ENCODE measurements at places on chromosomes 1 and 21.

- DNase-seq, result no peak
Observed at GRCh38 chr1:16212251-16212961, at the start of gene ARHGEF19. Gene ARHGEF19 (minus strand): TSS chr1:16212652. CDS start chr1:16209054, 3,598 bp downstream.

DNA sequence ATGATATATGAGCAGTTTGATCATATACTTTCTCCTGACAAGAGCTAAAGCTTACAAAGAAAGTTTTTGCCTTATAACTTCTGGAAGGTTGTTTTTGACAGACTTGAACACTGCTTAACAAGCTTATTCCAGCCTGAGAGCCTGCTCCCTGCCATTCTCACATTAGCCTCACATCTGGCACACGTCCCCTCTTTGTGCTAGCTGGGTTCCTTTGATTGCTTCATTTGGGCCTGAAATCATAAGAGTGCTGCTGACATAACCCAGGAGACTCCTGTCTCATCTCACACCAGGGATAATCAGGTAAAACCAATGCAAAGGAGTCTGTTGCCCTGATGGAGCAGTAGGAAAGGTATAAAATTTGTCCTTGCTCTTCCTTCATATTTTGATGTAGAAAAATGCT, 1411.7 kb upstream of the B3GALT2 start:
- DNase-seq, result no peak

- no peak for DNase-seq
Observed at GRCh38 chr1:38284953-38285352, 238.4 kb upstream of the POU3F1 start.

DNA sequence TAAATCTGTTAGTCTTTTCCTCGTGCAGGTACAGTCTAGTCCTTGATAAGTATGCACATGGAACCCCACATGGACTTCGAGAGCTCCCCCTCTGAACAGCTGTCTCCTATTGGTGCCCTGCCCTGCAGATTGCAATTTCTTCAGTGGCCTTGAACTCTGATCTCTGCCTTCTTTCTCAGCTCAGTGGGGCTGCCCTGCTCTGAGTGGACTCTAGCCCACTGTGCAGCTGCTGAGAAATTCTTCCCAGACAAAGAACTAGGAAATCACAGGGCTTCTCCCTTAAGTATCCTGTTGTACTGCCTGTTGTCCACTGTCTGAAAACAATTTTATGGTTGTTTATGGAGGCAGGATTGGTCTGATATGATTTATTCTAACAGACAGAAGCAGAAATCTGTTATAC, 38.2 kb downstream of the ADAM30 start:
- DNase-seq, result no peak

DNA sequence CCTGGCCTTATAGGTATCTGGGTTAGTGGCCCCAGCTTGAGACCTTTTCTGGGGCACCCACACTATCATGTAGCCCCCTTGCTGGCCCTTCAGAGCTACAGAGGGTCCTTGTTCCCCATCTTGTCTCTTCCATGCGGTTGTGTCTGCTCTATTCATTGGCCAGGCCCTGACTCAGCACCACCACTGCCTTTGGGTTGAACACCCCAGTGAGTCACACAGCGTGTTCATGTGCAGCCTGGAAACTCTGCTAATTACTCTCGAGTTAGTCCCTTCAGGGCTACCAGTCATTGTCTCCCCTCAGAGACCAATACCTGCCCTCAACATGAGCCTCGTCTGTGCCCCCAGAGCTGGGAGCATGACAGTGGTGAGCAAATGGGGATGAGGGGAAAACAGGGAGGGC, 28.2 kb upstream of the IKBKE start:
- no peak for DNase-seq

- DNase-seq, result no peak
Observed at GRCh38 chr1:99180915-99181314, 83.4 kb upstream of the PLPPR4 start.

- no peak for DNase-seq
Observed at GRCh38 chr1:182185842-182186756, 124.6 kb upstream of the ZNF648 start.

DNA sequence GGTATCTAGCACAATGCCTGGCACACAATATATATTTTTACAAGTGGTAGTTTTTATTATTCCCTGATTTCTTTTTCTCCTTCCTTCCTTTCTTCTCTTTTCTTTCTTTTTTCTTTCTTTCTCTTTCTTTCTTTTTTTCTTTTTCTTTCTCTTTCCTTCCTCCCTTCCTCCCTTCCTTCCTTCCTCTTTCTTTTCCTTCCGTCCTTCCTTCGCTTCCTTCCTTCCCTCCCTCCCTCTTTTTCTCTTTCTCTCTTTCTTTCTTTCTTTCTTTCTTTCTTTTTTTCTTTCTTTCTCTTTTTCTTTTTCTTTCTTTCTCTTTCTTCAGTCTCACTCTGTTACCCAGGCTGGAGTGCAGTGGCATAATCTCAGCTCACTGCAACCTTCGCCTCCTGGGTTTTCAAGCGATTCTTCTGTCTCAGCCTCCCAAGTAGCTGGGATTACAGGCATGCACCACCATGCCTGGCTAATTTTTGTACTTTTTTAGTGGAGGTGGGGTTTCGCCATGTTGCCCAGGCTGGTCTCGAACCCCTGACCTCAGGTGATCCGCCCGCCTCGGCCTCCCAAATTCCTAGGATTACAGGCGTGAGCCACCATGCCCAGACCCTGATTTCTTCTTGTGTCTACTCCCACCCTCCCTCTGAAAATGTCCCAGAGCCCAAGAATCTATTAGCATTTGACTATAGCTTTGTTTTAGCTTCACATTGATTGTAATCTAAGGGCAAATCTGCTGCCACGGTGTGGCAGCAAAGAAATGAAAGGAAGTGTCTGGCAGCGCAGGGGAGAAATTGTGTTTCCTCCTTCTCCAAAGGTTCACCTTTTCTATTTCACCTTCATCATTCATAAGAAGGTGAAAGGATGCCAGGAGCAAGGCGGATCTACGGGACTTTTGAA, 19.9 kb upstream of the ABCB10 start:
- DNase-seq, result no peak

DNA sequence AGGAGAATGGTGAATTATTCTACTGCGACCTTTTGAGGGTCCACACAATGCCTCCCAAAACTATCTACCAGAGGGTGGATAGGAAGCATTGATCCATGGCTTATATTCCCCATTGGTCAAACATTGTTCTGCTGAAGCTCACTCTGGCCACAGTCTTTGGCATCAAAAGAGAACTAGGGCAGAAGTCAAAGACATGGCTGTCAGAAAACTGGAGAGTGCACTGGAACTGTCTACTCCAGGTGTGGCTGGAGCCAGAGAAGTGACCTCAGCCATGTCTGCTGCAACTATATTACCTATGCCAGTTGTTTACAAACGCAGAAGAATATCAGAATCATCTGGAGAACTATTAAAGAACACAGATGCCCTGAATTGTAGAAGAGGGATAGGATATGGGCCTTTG, 238.7 kb upstream of the USP25 start:
- no peak for DNase-seq

GRCh38 chr1:216178281-216178680, 245.0 kb downstream of the USH2A start:
- no peak for DNase-seq

- no peak for DNase-seq
Observed at GRCh38 chr1:192284927-192285326, 31.9 kb upstream of the RGS21 start.

DNA sequence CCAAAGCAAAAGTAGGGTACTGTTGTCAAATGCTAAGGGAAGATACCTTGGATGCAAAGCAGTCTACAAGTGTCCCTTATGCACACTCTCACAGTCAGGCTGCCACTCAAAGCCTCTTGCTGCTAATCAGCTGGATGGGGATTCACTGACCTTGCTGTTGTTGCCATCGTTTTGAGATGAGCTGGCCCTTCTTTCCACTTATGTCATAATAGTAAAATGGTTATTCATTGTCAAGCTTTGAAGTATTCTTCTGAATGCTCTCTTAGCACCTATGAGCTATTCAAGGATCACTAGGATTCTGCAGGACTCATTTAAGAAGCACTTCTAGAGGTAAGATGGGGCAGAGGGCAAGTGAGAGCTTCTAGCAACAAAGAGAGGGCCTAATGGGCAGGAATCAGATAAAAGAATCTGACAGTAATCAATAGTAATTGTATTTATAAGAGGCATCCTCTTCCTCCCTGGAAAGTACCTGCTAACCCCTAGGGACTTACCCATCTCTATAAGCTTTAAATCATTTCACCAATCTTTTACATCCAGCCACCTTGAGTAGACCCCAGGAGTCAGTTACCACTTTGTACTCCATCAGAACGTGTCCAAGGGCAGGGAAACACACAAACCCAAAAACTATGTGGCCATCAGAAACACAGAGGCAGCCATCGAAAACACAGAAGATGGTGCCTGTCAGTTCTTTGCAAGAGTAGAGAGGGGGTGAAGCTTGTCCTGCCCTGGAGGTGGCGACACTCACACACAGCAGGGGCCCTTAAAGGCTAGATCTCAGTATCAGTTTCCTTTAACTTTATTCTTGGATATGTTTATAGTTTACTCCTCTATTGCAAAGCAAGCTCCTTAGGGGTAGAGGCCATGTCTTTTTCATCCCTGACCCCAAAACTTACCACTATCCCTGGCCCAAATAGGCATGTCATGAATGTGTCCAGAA, 103.7 kb upstream of the NFIA start:
- peak; percentile 14 for DNase-seq

- DNase-seq, result no peak
Observed at GRCh38 chr1:109530457-109531087, 9.1 kb upstream of the GPR61 start.

- no peak for DNase-seq
Observed at GRCh38 chr1:29983321-29983720, 740.1 kb downstream of the MATN1 start.

DNA sequence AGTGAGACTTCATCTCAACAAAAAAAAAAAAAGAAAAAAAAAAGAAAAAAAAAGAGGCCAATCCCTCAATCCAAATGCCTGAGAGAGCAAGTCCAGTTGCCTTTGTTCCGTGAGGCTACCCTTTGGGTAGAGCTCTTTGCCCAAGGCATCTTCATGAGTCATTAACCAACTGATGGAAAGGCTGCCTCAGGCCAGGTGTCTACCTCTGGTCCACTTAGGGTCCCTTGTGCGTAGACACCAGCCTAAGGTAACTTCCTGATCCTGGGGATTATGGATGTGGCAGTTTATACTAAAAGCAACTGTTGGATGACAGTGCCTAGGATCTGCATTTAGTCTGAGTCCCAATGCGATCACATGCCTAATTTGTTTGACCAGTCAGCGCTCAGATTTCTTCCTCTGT, 20.7 kb upstream of the ZNF326 start:
- no peak for DNase-seq

DNA sequence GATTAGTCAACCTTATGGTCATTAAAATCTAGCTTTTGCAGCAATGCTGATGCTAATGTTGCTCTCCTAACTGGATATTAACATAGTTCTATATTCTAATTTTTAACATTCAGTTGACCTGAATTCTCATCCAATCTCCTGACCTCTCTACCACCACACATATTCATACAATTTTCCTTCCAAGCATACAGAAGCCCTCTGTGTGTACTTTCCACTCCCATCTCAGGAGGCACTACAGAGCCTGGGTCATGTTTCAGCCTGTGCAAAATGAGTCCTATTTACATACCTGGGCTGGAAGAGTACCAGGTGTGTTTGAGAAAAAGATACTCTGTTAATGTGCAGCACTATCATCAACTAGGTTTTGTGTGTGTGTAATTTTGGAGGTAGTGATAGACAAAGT, 486.3 kb downstream of the NEGR1 start:
- DNase-seq, result no peak

GRCh38 chr1:85340427-85340826, 64.0 kb upstream of the BCL10 start:
- DNase-seq, result no peak

DNA sequence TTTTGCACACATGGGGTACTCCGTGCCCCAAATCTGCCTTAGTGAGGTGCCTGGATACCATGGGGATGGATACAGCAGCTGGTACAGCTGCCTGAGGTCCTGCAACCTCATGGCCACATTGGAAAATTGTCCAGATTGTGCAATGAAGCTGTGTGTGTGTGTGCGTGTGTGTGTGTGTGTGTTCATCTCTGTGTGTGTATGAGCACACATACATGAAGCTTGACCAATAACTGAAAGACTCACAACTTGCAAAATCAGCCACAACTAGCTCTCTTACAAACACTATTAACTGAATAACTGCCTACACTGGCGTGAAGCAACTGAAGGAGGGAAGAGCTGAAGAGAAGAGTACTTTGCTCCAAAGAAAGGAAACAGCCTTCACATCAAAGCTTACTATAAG, 78.1 kb downstream of the ERG start:
- DNase-seq, result no peak

DNA sequence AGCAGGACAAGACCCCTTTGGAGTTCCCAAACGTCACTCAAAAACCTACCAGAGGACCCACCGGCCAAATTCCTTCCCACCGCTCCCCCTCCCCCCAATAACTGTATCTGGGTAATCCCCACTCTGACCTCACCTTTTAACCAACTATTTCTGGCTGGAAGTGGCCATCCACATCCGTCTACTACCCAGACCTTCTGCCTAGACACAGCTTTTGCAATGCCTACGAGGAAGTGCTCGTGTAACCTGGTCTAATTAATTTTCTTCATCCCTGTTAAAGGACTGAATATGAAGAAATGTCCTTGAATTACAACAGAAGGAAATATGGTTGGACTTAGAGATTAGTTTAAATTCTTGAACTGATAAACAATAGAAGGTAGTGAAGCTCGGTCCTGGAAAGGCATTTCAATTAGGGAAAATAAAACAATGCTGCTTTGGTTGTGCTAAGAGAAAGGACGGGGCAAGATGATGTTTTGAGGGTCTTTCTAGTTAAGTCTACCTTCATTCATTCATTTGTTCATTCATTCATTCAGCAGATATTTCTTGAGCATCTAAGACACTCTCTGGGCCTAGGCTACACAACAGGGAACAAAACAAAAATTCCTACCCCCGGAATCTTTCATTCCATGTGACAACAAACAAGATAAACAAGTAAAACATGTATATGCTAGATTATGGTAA, 18.8 kb downstream of the AVPR1B start:
- DNase-seq, result no peak

DNA sequence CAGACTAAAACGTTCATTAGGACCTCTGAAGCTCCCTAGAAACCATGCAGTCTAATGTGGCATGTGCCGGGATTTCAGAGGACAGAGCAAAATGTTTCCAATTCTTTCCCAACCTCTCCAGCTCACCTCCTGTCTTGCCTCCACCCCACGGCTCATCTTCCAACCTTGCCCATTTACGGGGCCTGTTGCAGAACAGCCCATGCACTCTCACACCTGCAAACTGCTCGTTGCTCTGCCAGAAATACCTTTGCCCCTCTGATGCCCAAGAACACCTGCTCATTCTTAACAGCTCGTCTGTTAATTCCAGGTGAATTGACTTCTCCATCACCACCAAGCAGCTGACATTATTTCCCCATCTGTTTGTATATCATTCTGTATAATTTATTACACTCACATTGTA, 53.9 kb upstream of the LBR start:
- DNase-seq, result no peak

DNA sequence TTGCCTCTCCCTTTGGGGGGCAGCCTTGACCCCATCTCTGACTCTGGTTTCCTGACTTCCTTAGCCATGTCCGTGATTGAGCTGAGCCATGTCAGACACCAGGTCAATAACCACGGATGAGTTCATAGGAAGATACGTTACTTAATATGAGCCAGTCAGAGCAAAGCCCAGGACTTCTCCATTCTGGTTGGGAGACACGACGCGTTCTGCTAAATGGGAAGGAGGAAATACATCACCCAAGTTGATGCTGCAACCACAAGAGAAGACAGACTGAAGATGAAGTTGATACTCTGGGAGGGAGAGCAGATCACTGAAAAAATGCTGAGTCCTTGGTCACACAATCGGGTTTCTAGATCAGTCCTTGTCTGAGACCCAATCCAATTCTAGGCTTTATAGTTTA, 90.9 kb downstream of the MATN1 start:
- no peak for DNase-seq

Measured in activated CD4-positive, alpha-beta T cell treated with anti-CD3 and anti-CD28 coated beads for 1 hour (primary cell).